Skin of body (tissue), 3 donors: ENCODE measurements at places on chromosomes 4 and X. TPM values are rescaled to one million over a fixed set of nuclear protein-coding genes. Genes with fewer than 3 reads are reported as not detected.

The IQCM gene
- total RNA-seq = not detected

The LPAR4 gene
- total RNA-seq = 8.0 TPM

The HERC5 gene
- 2.1 TPM for total RNA-seq

The TSR2 gene
- 13.6 TPM for total RNA-seq

The PPP4R3C gene
- not detected for total RNA-seq

- DNase-seq = no peak
Measured at GRCh38 chrX:138925330-138925729, 213.8 kb upstream of the FGF13 start.

DNA sequence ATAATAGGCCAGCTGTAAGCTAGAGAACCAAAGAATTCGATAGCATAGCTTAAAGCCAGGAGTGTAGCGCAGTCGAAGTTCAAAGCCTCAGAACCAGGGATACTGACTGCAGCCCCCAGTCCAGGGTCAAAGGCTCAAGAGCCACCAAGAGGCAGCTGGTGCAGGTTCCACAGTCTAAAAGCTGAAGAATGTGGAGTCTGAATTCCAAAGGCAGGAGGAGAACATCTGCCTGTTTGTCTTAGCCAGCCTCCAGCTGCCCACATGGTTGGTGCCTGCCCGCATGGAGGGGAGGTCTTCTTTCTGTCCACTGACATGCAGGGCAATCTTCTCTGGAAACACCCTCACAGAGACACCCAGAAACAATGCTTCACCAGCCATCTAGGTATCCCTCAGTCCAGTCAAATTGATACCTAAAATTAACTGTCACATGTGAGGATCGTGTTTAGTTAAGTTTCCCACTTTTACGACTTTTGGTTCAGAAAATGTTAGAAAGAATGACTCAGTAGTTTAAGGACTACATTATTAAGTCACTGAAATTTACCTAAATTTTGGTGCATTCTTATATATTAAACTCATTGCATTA, 52.8 kb upstream of the RHOH start:
- DNase-seq = no peak

GRCh38 chrX:153780678-153781427, at the start of gene SRPK3:
TSS of gene SRPK3 (plus strand) at chrX:153781041. CDS start at chrX:153781087, 46 bp downstream.
- DNase-seq = no peak

DNA sequence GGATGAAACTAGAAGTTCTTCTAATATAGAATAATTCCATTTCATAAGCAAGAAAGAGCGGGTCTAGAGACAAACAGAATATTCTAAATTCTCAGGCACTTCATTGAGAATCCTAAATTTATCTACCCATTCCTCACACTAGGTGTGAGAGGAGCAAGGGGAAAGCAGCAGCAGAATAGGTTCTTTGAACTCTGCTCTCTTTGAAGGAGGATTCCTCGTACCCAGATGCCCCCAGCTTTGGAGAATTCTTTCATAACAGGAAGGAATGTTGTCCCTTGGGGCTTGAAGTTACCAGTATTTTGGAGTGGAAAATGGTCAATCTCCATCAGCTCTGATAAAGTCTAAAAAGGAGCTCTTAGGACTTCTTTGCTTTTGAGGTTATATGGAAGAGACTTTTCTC, 59.7 kb upstream of the RASGEF1B start:
- DNase-seq = no peak

- DNase-seq = no peak
Measured at GRCh38 chr4:105712766-105713165, 4.2 kb downstream of the GSTCD start.

- no peak for DNase-seq
Measured at GRCh38 chr4:78787392-78788006, 11.3 kb downstream of the BMP2K start.

DNA sequence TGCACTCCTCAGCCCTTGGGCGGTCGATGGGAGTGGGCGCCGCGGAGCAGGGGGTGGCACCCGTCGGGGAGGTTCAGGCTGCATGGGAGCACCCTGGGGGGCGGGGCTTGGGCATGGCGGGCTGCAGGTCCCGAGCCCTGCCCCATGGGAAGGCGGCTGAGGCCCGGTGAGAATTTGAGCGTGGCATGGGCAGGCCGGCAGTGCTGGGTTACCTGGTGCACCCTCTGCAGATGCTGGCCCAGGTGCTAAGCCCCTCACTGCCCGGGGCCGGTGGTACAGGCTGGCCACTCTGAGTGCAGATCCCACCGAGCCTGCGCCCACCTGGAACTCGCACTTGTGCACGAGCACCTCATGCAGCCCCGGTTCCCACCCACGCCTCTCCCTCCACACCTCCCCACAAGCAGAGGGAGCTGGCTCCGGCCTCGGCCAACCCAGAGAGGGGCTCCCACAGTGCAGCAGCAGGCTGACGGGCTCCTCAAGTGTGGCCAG, 556.3 kb downstream of the GALNTL6 start:
- DNase-seq = no peak

DNA sequence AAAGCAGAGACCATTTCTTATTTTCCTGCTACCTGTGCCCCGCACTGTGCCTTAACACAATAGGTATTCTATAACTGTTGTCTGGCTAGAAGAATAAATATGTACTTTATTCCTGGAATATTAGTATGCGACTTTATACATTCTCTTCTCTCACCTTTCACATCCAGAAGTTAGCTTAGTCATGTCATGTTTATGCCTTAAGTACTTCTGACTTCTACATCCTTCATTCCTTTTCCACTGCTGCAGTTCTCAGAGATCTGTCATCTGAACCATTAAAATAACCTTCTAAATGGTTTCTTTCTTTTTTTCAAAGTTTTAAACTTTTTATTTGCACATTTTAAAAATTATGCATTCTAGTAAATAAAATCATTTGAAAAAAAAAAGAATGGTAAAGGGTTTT, 34.4 kb downstream of the KIF4A start:
- DNase-seq = no peak

DNA sequence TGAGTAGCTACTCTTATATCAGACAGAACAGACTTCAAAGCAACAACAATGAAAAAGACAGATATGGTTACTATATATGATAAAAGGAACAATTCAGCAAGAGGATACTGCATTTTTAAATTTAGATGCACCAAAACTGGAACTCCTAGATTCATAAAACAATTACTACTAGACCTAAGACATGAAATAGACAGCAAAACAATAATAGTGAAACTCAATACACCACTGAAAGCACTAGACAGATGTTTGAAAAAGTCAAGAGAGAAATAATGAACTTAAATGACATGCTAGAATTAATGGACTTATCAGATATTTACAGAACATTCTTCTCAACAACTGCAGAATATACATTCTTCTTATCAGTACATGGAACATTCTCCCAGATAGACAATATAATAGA, 99.5 kb upstream of the ITM2A start:
- no peak for DNase-seq

GRCh38 chr4:75542824-75543223, 13.0 kb upstream of the ODAPH start:
- DNase-seq = no peak

DNA sequence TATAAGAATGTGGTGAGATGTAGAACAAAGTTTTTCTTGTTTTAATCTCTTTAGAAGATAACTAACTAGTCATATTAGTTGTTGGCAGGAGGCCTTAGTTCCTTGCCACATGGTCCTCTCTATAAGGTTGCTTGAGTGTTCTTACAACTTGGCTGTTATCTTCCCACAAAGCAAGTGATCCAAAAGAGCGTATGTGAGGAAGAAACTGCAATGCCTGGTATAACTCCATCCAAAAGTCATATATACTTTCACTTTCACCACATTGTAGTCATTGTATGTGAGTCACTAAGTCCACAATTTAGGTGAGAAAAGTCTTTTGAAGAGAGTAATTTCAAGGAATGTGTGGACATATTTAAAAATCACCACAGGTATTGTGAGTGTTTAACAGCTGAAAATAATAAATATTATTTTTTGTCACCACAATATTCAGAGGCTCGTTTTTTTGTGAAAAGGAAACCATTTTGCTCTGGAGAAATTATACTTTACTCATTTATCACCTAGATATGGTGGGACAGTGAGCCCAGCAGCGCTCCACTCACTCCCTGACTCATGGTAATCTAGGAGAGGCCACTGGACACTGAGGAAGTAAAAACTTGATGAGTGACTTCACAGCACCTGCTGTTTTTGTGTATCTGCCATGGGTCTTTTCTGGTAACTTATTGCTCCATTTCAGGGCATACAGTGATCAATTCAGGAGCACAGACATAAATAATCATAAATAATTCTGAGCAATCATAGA, 369.4 kb upstream of the NDST3 start:
- no peak for DNase-seq

GRCh38 chr4:146915132-146915531, 30.5 kb downstream of the TTC29 start:
- DNase-seq = no peak
